Ureter (tissue), 1 donor: ENCODE measurements at places on chromosomes 1 and 21. TPM values are rescaled to one million over a fixed set of nuclear protein-coding genes. Genes with fewer than 3 reads are reported as not detected.
A peak's percentile ranks its signal among the peaks of the same experiment; 100 is the strongest.

The INAVA gene
- 83.2 TPM for total RNA-seq

The BACE2 gene
- total RNA-seq: 52.9 TPM

The LCE3D gene
- total RNA-seq: not detected

The PTPRU gene
- total RNA-seq: 100 TPM

The LCE2C gene
- total RNA-seq: not detected

The SYT14 gene
- 0.05 TPM for total RNA-seq

The KMO gene
- total RNA-seq: 0.18 TPM

The LRRC71 gene
- not detected for total RNA-seq

DNA sequence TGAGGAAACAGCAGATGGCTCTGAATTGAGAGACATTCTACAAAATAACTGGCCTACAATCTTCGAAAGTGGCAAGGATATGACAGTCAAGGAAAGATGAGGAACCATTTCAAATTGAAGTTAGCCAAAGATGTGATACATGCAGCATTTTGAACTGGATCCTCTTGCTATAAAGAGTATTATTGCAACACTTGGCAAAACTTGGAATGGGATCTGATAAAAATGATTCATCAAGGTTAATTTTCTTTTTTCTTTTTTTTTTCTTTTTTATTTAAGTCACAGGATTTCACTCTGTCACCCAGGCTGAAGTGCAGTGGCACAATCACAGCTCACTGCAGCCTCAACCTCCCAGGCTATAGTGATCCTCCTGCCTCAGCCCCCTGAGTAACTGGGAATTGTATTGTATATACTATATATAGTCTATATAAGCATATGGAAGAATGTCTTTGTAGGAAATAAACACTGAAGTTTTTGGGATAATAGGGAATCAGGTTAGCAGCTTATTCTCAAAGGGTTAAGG is 49.8 kb upstream of the GJA8 start:
- no peak for DNase-seq

GRCh38 chr1:229064320-229065168 is 206.4 kb upstream of the RAB4A start:
- no peak for DNase-seq

- no peak for DNase-seq
Observed at GRCh38 chr1:31570906-31571305, 5.4 kb upstream of the TINAGL1 start.

GRCh38 chr1:246041360-246041759 is 465.7 kb downstream of the SMYD3 start:
- no peak for DNase-seq

DNA sequence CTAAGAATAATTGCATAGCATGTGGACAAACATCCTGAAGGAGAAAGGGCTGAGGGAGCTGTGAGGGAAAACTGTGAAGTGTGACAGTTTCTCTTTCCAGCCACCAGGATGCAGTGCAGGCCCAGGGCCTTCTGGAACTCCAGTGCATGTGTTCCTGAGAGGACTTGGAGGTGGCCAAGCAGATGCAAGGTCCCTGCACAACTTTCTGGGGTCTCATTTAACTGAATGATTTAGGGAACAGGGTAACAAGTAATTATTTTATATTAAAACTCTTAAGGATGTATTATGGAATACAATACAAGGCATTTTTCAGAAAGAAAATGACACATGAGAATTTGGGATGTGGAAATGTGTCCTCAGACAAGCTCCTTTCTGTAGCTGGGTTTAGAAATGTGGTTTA is 61.2 kb upstream of the MCOLN3 start:
- peak; percentile 58 for DNase-seq

- DNase-seq: no peak
Observed at GRCh38 chr1:199073166-199073565, 434.3 kb downstream of the PTPRC start.

GRCh38 chr1:9213956-9214355 is 20.6 kb upstream of the H6PD start:
- DNase-seq: no peak

DNA sequence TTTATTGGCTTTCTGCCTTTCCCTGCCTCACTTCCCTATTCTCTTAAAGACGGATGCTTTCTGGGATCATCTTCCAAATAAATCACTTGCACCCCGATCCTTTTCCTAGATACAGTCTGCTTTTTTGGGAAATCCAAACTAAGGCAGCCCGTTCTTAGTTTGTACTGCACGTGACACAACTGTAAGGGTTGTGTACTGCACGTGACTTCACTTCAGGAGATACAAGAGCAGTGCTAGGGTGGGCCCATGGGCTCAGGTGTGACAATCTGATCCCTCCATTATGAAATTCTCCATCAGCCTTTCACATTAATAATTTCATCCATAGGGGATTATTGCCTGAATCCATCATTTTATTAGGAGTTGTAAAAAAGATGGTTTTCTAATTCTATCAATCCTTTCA is 33.8 kb upstream of the SPOCD1 start:
- DNase-seq: no peak

DNA sequence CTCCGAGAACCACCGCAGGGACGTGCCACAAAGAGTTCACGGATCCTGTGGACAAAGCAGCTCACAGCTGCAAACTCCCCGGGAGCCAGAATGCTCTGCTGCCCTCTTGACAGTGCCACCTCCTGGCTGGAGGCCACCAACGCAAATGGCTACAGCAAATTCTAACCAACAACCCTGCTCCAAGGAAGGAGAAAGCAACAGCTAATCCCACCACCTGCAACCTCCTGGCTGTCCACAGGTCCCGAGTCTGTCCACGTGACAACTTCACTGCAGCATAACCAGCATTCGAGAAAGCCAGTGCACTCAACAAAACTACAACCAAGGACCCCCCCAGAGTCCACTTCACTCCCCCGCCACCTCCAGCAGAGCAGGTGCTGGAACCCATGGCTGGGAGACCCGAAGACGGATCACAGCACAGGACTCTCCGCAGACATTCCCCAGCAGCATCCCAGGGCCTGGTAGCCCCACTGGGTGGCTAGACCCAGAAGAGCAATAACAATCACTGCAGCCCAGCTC is 17.3 kb downstream of the POFUT2 start:
- peak; percentile 32 for DNase-seq

- DNase-seq: no peak
Observed at GRCh38 chr1:86552376-86552775, 5.5 kb downstream of the CLCA4 start.

- DNase-seq: no peak
Observed at GRCh38 chr1:53540604-53541262, 81.5 kb downstream of the DMRTB1 start.

GRCh38 chr1:10834770-10835412 is 38.4 kb upstream of the CASZ1 start:
- no peak for DNase-seq

- no peak for DNase-seq
Observed at GRCh38 chr21:42613756-42614155, 39.7 kb upstream of the PDE9A start.

DNA sequence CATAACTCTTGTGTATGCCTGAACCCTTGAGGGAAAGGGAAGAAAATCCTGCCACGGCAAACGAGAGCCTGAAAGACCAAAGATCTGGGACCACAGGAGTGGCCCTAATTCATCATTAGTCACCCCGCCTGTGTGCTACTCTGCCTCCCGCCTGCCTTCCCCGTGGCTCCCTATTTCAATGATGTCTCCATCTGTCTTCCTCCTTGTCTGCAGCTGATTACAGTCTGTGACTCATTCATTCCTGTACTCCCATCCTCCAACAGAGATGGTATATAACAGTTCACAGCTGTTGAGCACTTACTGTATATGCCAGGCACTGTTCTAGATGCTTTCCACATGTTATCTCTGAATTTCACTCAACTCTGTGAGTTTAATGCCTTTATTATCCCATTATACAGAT is 96.6 kb downstream of the SEC16B start:
- no peak for DNase-seq

- DNase-seq: no peak
Observed at GRCh38 chr1:50516056-50516455, 92.8 kb upstream of the DMRTA2 start.

GRCh38 chr1:38744452-38745350 is 114.9 kb downstream of the RRAGC start:
- DNase-seq: no peak

DNA sequence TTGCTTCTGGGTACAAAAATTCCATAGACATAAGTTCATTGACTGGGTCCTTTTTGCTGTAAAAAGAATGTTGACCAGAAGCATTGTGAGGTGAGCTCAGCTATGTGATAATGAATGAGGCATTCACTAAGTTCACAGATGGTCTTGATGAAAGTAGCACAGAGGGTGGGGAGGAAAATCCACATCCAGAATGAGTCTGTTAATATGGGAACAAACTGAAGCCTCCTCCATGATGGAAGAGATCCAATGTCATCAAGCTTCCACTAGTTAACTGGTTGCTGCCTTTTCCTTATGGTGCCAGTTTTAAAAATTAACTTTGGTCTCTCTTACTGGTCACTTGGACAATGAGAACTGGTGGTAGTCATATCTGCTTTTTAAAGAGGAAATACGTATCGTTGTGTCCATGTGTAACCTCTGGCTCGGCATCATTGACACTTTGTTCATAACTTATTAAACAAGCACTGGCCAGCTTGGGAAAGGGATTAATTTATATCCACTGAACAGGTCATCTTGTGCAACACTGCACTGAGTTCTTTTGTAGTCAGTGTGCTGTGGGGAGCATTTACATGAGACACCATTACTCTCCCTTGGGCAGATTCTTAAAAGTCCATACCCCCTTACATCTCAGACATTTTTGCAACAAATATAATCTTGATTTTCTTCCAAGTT is 88.6 kb downstream of the ADAMTS1 start:
- DNase-seq: no peak

DNA sequence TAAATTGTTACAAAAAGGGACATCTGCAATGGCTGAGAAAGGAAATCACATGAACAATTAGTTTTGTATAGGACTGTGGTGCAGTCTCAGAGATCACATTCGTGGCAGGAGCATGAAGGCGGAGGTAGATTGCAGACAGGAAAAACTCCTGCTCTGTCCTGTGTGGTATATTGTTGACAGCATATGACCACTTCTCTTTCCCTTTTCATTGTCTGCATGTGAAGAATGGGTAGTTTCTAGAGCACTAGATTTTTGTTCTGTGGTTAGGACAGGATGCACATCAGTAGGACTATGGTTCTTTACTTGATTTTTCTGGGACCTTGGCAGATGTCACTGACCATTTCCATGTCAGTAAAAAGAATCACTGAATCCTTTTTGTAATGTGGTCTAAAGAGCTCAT is 625.9 kb upstream of the PKN2 start:
- DNase-seq: no peak

GRCh38 chr1:181043025-181043888 is 9.5 kb downstream of the MR1 start:
- no peak for DNase-seq

DNA sequence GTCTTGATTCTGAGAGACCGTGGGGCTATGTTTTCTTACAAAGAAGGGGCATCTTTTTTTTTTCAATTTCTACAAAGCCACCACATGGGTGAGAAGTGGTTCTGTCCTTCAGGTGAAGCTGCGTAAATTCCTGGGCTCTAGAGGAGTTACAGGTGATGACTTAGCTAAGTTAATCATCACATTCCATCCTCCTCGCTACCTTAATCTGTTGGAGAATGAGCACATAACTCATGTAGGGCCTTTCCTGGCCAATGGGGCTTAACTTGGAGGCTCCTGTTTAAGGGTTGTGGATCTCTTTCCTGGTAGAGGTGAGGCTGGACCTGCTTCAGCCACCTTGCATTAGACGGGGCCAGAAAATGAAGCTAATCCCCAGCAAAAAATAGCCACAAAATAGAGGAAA is 19.9 kb downstream of the REG4 start:
- DNase-seq: no peak

- no peak for DNase-seq
Observed at GRCh38 chr1:53946252-53947171, at the start of gene LRRC42. Gene LRRC42, plus strand, starts transcription at chr1:53946350. Its CDS starts 5,650 bp downstream, at chr1:53952000.

DNA sequence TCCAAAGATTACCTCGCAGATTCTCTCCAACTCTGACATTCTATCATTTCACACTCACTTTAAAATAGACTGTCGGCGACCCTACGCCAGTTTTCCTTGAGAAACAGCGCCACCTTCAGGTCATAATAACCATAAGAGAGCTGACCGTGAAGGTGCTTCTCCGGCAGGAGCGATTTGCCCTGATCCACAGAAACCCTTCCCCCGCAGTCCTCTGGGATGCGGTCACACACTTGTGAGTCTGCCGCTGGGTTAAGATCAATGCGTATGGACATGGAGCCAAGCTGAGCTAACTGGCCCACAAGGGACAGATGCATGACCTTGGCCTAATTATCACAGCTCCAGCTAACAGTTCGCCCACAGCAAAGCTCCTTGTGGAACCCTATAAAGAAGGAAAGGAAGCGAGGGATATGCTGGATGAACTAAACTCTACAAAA is 32.8 kb upstream of the IFNAR2 start:
- DNase-seq: peak; percentile 62

DNA sequence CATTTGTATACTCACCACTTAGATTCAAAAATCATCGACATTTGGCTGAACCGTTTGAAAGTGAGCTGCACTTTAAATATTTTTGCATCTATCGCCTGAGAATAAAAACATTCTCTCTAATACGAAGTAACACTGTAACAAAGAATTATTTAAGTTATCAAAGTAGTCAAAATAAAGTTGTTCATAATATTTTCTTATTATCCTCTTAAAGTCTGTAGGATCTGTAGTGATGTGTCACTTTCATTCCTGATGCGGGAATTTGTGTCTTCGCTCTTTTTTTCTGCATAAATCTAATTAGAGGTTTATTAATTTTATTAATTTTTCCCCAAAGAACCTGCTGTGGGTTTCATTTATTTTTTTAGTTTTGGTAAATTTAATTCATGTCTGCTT is 74.8 kb downstream of the ETS2 start:
- no peak for DNase-seq

DNA sequence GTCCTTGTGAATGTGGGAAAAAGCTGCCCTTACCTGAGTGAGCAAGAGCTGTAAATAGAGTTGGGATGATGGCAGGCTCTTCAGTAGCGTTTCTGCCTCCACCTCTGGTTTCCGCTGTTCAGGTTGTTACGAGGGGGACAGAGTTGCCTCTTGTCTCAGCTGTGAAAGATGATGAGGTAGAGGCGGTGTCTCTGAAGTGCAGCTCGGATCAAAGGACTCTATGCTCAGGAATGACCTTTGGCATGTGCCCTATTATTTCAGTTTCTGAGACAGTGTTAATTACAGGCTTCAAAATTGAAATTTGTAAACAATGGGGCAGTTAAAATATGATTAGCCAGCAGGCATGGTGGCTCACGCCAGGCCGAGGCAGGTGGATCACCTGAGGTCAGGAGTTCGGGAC is 70.3 kb downstream of the VPS26C start:
- no peak for DNase-seq

GRCh38 chr1:27522432-27523336 is 32.7 kb upstream of the WASF2 start:
- peak; percentile 85 for DNase-seq

DNA sequence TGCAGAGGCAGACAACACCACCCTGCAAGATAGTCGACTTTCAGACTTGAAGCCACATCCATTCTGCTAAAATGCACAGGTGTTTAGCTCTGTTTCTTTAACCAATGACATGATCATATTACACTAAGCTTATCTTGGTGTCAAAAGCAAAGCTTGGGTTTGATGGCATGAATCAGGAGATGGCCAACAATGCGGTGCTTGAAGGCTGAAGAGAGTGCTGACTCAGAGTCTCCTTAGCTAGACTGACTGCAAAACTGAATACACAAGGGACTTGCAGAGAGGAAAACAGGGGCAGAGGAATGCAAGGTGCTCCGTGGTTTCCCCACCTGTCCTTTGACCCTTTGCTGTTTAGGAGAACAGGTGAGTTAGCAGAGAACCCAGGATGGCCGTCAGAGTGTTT is 262.6 kb downstream of the SIPA1L2 start:
- no peak for DNase-seq
